Stimulated activated CD4-positive, alpha-beta T cell treated with anti-CD3 and anti-CD28 coated beads, Interleukin-12 subunit alpha, Interleukin-12 subunit beta, amount 100 ng/mL, for 24 hours (primary cell): ENCODE measurements at places on chromosomes 7 and 10.

GRCh38 chr7:25802473-25802872, 349.5 kb upstream of the NFE2L3 start:
- no peak for DNase-seq

- no peak for DNase-seq
These were observed 1159.0 kb downstream of the TYW1 start for GRCh38 chr7:68155676-68156075.

DNA sequence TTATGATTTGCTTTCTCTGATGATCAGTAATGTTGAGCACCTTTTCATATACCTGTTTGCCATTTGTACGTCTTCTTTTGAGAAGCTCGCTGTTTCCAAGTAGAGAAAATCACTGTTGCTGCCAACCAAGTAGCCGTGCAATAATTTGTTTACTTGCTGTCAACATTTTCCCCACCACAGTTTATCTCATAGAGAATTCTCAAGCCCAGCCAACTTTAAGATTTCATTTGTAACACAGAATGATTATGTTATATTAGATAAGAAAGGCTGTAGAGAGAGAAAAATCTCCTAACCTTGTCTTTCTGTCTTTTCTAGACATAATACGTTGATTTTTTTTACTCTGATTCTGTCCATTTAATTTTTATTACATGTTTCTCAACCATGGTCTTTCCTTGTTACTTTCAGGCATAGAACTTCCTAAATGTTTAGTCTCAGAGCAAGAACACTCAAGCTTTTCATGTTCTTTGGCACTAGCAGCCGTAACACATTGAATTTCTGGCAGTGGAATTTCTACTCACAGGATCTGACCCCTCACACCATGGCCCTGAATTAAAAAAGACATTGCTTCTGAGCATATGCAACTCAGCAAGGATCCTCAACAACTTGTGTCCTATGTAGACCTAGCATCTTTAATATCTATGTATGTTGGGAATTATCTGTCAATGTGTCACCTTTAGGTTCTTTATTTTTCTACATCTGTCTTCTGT, 23.1 kb downstream of the RPA3 start:
- no peak for DNase-seq

DNA sequence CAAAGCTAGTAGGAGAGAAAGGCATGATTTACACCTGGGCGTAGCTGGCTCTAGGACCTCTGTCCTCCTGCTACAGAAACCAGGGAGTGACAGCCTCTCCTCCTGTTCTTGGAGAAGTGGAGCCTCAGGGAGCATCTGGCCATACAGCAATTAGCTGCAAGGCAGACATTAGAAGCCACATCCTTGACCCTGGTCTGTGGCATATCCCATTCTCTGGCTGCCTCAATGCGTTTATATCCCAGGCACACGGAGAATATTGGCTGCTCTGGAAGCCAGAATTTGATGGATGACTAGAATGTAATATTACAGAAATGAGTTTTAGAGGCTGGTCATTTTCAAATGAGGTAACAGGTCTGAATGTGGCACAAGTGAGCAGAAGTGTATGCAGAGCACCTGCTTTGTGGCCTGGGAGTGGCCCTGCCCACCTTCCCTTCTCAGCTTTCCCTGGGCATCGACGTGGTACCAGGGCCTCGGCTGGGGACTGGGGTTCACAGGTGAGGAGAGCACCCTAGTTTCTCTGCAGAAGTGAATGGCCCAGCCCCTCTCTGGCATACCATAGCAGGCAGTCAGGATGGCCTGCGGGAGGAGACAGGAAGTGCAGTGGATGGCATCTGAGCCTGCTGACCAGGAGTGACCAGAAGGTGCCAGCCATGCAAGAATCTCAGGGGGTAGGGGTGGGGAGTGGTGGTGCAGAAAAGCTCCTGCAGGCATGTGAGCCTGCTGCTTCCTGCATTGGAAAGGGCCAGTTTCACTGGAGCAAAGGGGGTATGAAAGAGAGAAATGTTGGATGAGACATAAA, 367.2 kb upstream of the ZNF32 start:
- no peak for DNase-seq

DNA sequence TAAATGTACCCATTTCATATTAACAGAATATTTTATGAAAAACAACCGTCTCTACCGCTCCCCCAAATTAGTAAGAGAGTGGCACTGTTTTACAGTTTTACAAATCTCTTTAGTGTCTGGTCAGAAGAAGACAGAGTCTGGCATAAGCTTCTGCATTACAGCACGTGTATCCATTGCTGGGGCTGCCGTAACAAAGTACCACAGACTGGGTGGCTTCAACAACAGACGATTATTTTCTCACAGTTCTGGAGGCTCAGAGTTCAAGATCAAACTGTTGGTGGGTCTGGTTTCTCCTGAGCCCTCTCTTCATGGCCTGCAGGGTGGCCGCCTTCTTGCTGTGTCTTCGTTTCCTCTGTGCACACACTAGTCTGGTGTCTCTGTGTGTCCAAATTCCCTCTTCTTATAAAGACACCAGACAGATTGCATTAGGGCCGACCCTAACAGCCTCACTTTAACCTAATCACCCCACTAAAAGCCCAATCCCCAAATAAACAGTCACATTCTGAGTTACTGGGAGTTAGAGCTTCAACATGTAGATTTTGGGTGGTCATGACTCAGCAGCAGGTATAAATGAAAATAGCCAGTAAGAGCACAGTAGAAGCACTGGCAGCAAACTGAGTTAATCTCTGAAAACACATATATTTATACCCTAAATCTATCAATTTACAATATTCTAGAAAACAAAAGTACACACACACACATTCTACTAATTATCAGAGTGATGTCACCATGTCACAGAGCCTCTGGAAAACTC, 4.0 kb upstream of the SPOCK2 start:
- DNase-seq, result no peak

- no peak for DNase-seq
These were observed 6.3 kb upstream of the VSIR start for GRCh38 chr10:71779641-71780040.

DNA sequence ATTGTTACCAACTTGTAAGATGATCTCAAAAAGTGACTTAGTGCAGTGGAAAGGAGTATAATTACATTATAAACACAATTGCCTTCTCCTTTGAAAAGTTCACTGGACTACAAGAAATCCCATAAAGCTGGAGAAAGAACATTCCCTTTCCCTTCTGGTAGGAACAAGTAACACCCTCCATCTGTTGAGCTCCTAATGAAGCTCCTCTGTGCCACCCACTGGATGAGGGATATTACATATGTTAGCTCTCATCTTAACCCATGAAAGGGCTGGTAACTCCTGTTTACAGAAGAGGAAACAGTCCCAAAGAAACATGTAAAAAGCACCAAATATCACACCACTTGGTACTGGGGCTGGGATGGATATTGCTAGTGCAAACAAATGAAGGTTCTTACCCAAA, 8.1 kb downstream of the PGAM1 start:
- DNase-seq, result no peak

DNA sequence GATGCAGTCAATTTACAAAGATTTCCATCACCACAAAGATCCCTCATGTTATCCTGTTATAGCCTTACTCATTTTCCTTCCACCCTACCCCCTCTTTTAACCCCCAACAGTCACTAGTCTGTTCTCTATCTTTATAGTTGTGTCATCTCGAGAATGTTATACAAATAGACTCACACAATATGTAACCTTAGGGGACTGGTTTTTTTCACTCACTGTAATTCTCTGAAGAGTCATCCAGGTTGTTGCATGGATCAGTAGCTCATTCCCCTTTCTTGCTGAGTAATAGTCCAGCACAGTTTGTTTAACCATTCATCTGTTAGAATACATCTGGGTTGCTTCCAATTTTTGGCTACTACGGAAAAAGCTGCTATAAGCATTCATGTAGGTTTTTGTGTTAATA, 121.1 kb upstream of the PDE1C start:
- DNase-seq, result no peak

- DNase-seq, result no peak
These were observed 1.4 kb downstream of the MAGI2 start for GRCh38 chr7:79452032-79452494.

- DNase-seq, result no peak
These were observed 90.8 kb upstream of the KDM7A start for GRCh38 chr7:140267381-140268226.

- DNase-seq, result no peak
These were observed 116.2 kb downstream of the AVL9 start for GRCh38 chr7:32611201-32612099.

GRCh38 chr7:66054063-66054462, 21.6 kb upstream of the ASL start:
- DNase-seq, result no peak

GRCh38 chr10:93753621-93754250, 4.0 kb upstream of the LGI1 start:
- DNase-seq, result no peak

GRCh38 chr10:132164761-132165278, 21.9 kb upstream of the DPYSL4 start:
- no peak for DNase-seq

DNA sequence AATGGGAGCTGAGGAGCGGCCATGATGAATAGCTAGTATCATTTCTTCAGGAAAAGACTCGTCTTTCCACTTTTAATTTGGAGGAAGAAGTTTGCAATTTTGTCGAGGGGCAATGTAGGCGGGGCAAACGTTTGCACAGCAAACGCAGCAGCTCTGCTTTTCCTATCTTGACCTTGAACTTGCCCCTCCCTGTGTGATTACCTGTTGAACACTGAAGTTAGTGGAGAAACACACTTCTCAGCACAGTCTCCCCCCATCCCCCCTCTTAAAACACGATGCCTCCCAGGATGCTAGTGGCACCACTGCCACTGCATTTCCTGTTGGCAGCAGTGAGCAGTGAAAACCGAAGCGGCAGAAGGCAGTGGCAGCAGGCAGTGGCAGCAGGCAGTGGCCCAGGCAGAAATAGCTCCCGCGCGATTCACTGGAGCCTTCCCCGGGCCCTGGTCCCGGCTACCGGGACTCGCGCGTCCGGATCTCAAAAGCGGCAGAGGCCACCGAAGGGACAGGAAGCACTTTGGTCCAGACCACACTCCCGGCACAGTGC, at the start of gene EPDR1:
Gene EPDR1, plus strand, starts transcription at position 336 of the 544 bp plus-strand sequence. CDS start 300 bp downstream, outside the sequence.
- DNase-seq, result peak; percentile 12

GRCh38 chr7:137865764-137866163, 19.0 kb upstream of the DGKI start:
- DNase-seq, result no peak

DNA sequence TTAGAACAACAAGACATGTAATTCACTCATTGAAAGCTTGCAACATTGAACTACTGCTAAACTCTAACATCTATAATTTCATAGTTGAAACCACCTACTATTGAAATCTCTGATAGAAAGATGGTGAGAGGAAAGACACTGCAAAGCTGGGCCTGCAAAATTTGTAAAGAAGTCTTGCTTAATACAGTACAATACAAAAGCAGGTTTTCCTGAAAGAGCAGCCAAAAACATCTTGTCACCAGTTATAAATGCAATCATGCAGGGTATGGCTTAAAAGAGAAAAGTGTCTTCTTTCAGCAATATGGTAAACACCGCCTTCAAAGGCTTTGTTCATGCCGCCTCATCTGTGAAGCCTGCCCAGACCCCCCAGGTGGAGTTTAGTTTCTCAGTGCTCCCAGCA, 109.2 kb downstream of the ANK3 start:
- DNase-seq, result no peak

DNA sequence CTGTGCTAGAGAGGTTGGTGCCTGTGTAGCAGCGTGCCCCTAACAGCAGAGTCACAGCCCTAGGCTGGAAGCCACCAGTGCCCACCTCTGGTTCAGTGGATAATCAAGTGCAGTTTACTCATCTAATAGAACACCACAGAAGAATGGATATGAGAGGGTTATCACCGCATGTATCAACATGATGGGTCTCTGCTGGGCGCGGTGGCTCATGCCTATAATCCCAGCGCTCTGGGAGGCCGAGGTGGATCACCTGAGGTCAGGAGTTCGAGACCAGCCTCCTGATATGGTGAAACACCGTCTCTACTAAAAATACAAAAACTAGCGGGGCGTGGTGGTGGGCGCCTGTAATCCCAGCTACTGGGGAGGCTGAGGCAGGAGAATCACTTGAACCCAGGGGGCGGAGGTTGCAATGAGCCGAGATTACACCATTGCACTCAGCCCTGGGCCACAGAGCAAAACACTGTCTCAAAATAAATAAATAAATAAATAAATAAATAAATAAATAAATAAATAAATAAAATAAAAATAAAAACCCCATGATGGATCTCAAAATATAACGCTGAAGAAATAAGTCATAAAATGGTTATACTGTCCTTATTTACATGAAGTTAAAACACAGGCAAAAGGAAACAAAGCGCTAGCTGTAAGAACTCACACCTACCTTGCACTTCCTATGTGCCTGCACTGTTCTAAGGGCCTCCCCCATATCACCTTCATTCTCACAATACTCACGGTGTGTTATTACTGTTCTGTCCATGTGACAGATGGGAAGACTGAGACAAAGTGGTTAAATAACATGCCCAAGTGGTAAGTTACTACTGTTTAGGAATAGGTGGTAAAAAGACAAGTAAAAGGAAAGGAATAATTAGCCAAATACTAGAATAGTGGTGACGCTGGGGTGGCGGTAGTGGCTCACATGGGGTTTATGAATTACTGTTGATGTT, 70.9 kb downstream of the AMZ1 start:
- no peak for DNase-seq

GRCh38 chr7:84191842-84192241, 2.7 kb downstream of the SEMA3A start:
- DNase-seq, result no peak

GRCh38 chr10:118148247-118148646, 101.5 kb upstream of the RAB11FIP2 start:
- no peak for DNase-seq

DNA sequence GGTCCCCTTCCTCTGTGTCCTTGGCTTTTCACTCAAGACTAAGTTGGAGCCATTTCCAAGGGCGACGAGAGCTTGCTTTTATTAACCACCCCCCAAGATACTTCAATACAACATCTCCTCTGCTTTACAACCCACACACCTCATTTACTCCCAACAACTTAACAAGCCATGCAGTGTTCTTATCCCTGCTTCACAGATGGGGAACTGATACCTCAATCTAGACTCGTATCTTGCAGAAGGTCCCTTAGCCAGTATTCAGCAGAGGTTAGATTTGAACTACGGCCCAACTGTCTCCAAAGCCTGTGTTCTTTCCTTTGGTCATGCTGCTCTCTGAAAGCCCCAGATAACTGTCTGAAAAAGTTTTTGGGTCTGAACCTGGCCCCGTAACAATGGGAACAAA, 444.8 kb downstream of the GRID1 start:
- no peak for DNase-seq

DNA sequence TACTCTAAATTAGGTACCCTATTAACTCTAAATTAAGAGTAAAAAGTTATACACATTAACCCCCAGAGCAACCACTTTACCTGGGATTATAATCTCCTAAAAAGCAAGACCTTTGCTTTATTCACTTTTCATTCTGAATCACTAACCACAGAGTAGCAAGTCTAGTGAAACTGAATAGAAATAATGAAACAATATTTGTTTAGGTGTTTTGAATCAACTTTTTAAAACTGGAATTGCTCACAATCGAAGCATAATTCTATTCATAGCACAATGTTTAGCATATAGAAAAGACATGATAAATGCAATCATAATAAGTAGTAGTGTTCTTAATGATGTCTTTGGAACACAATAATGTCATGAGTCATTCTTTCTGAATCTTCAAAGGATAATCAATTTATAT, 37.0 kb upstream of the CASD1 start:
- no peak for DNase-seq

- DNase-seq, result no peak
These were observed 132.6 kb upstream of the RSU1 start for GRCh38 chr10:16949816-16950215.

- no peak for DNase-seq
These were observed 44.5 kb upstream of the AGR3 start for GRCh38 chr7:16926283-16926682.

- DNase-seq, result no peak
These were observed 322.6 kb downstream of the PCLO start for GRCh38 chr7:82840061-82840460.

- DNase-seq, result no peak
These were observed 166.2 kb upstream of the PRR15 start for GRCh38 chr7:29397398-29397797.
